Stimulated activated CD4-positive, alpha-beta T cell treated with anti-CD3 and anti-CD28 coated beads, TNF-alpha, amount 100 ng/mL, for 4 hours (primary cell): ENCODE measurements at places on chromosomes 7 and 10.
A peak's percentile ranks its signal among the peaks of the same experiment; 100 is the strongest.

GRCh38 chr10:123855008-123855684 is 36.5 kb downstream of the CPXM2 start:
- DNase-seq = no peak

DNA sequence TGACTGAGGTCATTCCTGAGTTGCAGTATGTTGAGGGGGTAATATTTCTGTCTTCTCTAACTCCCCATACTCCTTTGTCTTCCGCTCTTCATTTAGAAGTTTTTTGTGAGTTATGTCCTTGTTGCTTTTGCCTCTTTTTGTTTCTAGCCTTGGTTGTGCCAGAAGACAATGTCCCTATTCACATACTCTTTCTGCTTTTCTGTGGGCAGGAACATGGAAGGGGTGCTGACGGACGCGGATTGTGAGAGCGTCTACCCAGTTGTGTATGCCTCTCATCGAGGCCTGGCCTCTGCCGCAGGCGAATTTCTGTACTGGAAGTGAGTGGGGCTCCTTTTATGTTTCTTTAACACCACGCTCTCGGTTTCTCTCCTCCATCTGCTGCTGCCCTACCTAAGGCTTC is 20.5 kb downstream of the STAG3 start:
- no peak for DNase-seq

DNA sequence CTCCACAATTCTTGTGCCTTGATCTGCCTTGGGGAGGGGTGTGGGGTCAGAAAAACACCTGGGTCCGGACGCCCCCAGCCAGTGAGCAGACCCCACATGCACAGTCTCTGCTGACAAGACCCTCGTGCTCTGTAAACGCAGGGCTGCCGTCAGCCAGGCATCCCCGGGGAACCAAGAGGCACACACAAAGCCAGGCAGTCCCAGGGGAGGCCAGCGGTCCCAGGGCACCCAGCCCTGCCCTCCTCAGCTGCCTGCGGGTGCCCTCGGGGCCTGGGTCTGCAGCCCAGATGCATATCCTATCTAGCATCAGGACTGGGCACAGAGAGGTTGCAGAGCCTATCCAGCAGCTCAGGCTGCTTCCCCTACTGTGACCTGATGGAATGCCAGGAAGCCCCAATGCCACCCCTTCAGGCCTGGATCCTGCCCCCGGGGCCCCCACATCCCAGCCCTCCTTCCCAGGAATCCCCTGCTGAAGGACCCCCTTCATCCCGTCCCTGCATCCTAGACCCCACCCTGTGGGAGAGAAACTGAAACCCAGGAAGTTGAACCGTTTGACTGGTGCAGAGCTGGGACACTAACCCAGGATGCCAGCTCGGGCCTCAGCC is 92.4 kb downstream of the MICALL2 start:
- DNase-seq = no peak

DNA sequence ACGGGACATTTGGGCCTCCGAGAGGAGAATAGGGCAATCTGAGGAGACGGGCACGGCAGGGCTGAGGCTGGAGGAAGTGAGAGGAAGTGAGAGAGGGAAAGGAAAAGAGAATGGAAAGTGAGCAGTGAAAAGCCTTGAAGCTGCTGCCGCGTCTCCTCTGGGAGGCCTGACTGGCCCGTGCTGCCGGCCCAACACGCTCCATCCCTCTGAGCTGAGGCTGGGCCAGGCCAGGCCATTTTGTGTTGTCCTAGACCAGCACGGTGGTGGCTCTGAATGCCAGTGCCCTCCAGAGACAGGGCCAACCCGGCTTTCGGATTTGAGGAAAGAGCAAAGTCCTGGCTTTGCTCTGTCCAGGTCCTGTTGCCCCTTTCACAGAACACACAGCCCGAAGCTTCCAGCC is 361.1 kb upstream of the SHH start:
- DNase-seq = no peak

GRCh38 chr10:19577807-19578206 is 238.4 kb upstream of the PLXDC2 start:
- DNase-seq = no peak

DNA sequence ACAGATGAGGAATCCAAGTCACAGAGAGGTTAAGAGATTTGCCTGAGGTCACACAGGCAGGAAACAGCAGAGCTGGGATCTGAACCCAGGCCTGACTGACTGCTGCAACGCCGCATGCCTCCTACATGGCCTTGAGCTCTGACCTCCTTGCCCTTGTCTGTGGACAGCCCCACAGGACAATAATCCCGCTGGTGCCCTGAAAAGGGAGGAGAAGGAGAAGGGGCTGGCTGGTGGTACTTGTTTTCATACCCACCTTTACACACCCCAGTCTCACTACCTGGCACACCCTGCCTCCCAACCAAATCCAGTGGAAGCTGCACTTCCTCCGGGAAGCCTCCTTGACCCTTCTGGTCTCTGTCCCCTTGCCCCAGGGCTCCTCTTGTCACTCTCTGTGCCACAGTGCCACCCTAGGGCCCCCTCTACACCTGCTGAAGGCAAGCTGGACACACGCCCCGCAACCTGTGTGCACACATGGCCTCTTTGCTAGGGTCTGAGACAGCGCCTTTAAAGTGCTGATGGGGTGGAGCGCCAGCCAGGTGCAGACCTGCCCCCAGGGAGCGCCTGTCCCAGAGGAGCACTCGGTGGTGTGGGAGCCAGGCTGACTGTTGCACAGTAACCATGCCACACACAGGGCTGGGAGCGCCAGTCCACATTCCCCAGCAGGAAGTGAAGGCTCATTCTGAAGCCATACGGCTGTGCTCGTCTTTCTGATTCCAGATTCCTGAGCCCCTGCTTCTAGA is 38.6 kb downstream of the ZCCHC24 start:
- DNase-seq = no peak

- DNase-seq = peak; percentile 23
Measured at GRCh38 chr10:43846187-43846680, 197.6 kb upstream of the ZNF32 start.

DNA sequence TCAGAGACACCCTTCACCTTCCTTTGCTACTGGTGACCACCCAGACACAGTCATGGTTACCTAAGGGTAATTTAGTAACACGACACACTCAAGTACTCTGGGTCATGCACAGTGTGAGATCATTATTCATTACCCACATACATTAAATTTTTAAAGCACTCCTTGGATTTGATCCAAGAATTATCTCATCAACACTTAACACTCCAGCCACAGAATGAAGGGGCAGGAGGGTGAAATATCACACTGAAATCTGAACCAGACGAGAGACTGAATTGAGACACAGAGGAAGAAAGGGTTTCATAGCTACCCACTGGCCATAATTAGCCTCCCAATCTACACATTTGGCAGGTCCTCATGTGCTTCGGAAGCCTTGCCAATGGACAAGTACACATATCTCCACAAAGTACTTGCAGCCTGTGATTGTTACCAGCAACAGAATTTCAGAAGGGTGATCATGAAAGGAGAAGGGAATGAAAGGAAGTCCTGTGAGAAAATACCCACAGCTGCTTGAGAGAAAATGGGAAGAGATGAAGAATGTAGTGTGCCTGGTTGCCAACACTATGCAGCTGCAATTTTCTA is 189.3 kb downstream of the POLR1F start:
- no peak for DNase-seq

DNA sequence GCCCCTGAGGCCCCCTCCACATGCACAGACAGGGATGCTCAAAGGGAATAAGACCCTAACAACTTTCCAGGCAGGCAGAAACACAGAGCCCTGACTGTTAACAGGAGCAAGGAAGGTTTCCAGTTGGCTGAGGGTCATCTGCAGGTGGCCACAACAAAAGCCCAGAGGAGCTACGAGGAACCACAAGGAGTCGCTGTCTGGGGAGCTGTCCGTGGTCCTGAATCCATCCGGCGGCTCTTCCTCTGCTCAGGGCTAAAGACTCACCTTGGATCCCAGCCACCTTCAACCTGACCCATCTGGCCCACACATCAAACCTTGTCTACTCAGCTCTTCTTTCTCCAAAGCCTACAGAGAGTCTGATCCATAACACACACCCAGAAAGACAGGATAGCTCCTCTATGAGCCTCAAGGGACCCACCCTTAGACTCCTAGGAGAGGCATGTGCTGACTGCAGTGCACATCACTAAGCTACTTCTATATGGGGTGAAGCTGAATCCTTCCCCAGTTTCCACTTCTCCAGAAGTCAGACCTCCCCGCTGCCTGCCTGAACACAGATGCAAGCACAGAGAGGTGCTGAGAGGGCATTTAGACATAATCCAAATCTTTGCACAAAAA is 104.0 kb downstream of the SLIT1 start:
- peak; percentile 9 for DNase-seq

DNA sequence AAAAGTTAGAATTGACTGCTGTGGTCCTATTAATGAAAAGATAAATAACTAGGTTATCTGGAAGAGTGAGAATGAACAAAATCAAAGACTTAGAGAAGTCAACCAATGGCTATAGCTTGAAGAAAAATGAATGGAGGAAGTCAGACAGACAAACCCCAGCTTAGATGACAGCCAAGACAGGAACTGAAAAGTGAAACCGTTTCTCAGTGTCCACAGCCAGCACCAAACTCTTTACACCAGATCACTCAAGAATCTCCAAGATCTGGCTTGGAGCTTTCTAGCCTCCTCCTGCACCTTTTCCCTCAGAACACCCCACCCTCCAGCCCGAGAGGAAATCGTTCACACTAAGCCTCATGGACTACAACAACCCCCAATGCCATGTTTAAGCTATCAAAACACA is 167.0 kb downstream of the SFMBT2 start:
- no peak for DNase-seq

- DNase-seq = no peak
Measured at GRCh38 chr7:26690135-26690805, 174.1 kb downstream of the SKAP2 start.

GRCh38 chr7:26066736-26067135 is 85.3 kb upstream of the NFE2L3 start:
- no peak for DNase-seq

- DNase-seq = no peak
Measured at GRCh38 chr7:142808802-142809583, 38.2 kb downstream of the PRSS2 start.

GRCh38 chr10:108338146-108338545 is 1173.6 kb upstream of the SORCS1 start:
- DNase-seq = no peak

DNA sequence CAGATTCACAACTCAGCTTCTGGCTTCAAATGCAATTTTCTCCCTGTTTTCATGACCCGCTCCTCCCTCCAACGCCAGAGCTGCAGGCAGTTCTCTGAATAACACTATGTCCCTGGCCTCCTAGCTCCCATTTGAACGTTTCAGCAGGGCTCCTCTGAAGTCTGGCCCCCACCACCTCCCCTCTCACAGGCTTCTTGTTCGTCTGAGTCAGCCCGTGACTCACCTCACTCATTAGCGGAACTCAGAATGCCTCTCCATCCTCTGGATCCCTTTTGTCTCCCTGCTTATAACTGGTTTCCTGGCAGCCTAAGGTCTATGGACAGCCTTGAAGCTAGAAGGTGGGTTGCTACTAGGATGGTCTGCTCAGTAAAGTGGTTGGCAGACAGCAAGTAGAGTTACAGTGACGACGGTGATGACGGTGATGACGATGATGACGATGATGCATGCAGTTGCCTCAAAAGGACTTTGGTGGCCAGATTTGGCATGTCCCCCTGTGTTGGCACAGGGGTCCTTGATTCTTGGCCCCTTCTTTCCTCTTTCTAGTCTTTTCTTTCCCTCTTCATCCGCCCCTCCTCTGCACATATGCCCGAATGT is 83.3 kb upstream of the MKLN1 start:
- no peak for DNase-seq

DNA sequence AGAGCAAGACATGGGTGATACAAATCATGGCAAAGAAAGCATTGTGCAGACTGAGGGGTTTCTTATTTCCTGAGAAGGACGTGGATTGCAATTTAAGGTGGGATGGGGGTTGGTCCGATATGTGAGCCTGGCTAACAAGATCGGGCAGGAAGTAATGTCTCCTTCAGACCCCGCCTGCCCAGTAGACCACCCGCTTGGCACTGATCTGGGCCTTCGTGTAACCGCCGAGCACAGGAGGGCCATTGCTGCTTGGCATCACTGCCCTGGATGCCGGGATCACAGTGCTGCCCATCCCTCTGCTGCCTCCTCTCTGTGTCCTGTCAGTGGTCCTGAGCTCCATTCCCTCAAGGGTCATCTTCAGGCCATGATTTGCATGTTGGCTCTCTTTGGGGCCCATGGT is 214.6 kb upstream of the ZNF32 start:
- no peak for DNase-seq

- no peak for DNase-seq
Measured at GRCh38 chr10:124040451-124041188, 52.8 kb downstream of the CHST15 start.

DNA sequence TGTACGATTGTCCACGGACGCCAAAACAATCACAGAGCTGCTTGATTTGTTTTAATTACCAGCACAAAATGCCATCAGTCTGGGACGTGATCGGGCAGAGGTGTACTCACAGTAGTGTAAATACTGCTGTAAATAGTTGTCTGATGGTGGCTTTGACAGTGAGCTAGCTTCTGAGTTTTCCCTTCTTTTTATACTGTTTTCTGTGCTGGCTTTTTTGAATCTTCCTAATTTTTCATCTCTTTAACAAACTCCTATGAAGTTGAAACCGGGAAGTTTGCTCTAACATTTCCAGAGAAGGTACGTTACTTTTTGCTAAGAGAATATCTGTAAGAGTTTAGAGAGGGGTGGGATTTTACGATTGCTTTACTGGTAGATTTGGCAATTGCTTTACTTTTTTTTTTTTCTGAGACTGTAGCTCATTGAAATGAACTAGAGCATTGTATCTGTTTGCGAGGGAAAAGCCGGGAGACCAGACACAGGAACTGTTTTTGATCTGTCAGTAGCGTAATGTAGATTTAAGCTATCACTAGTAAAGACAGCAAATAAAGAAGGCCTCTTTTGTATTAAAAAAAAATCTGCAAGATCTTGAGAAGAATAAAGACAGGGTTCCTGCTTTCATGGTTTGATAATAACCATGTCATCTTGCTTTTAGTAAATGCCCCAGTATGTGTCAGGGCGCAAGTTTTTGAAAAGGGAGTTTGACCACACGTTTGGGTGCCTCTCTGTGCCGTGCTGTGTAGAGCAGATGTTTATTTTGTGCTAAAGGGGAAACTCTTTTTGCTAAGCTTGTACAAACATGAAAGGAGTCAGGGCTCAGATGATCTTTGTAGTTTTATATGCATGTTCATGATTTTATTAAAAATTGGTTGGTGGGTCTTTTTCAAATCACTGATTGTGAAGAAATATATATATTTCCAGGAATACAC is 712 bp downstream of the FOXP2 start:
- no peak for DNase-seq

DNA sequence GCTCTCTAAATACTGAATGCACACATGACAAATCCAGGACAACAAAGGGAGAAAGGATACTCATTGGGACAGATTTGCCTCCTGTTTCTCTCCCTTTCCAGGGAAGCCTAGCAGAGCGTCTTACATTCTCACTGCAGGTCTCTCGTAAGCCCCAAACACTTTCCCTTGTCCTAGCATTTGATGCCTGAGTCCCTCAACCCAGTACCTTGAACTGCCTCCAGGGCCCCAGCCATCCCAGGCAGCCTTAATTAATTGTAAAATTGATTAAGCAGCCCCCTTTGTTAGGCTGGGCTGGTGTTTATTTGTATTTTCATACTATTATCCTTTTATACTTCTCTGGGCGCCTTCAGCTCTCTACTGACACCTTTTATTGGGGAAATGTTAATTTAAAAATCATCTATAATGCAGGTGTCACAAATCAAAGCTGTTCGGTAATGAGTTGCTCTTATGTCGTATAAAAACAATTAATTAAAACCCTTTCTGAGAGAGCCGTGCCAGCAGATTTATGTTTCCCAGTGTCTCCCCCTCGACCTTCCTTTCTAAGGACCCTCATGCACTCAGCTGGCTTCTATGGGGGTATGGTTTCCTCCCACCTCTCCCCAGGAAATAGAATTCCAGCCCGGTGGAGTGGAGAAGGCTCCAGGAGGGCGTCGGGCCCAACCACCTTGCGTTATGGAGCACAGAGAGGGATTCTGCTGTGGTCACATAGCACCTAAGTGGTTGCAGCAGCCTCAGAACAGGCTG is 243.8 kb downstream of the RPS24 start:
- no peak for DNase-seq
